ENCODE measurements at places on chromosomes 2 and 18. TPM values are rescaled to one million over a fixed set of nuclear protein-coding genes. Genes with fewer than 3 reads are reported as not detected.

The SATB2 gene
- 1.6 TPM for total RNA-seq

The SPATA3 gene
- not detected for total RNA-seq

The TMEM182 gene
- total RNA-seq = 4.9 TPM

The C2orf81 gene
- total RNA-seq = 0.26 TPM
